ENCODE measurements at places on chromosomes 4 and X.

- DNase-seq, result no peak
These were observed 13.9 kb downstream of the ZAR1 start for GRCh38 chr4:48504026-48504330.

- no peak for DNase-seq
These were observed at the start of gene PNMA6F for GRCh38 chrX:153321381-153322124. Gene PNMA6F, minus strand, starts transcription at chrX:153321767. Its CDS starts 1,093 bp downstream, at chrX:153320674.

GRCh38 chr4:63464393-63464792, 944.9 kb downstream of the TECRL start:
- DNase-seq, result no peak

- no peak for DNase-seq
These were observed 290.2 kb upstream of the VCX start for GRCh38 chrX:7552760-7553159.

DNA sequence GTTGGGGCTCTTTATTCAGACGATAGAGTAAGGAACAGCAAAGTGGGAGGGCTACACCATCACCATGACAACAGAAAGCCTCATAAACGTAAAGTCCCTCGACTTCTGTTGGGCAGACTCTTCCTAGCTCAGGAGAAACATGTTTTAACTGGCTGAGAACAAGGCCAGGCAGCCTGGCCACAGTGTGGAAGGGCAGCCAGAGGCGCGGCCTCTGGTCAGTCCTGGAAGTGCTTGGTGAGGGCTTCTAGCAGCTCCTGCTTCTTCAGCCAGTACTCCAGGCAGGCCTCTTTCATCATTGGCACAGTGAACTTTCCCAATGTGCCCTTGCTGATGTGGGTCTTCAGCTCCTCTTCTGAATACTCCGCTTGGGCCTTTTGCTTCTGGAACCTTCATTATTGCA, 690.9 kb downstream of the PCDH19 start:
- no peak for DNase-seq

GRCh38 chr4:185774131-185774653, 37.8 kb downstream of the SORBS2 start:
- DNase-seq, result no peak

DNA sequence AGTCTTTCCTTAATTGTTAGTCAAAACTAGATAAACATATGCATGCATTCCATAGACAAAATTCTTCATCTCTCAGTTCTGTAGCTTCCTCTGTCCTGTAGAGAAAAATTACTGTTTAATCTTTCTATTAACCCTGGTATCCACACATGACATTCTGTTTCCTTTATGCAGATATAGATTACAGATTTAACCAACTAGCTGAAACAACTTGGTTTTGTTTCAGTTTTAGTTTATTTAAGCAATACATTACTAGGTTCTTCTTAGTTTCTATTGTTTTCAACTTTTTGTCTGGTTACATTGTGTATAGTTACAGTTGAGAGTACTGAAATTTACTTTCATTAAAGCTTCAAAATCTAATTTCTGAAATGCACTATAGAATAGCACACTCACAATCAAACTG, 933.9 kb upstream of the EPHA5 start:
- no peak for DNase-seq

- DNase-seq, result peak; percentile 26
These were observed 26.9 kb upstream of the GJB1 start for GRCh38 chrX:71195964-71196649.

- no peak for DNase-seq
These were observed 5.8 kb downstream of the CNKSR2 start for GRCh38 chrX:21379991-21380390.

DNA sequence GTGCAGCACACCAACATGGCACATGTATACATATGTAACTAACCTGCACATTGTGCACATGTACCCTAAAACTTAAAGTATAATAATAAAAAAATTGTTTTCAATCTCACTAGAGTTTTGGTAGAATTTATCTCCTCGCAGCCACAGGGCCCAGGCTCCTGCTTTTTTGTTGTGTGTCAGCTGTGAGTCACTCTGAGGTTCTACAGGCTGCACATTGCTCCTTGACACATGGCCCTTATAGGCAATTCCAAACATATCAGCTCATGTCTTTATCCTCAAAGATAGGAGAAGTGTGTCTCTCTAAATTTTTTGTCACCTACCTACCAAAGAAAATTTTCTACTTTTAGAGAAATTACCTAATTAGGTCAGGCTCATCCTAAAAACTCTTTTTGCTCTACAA, 252.1 kb upstream of the ADGRL3 start:
- DNase-seq, result no peak

DNA sequence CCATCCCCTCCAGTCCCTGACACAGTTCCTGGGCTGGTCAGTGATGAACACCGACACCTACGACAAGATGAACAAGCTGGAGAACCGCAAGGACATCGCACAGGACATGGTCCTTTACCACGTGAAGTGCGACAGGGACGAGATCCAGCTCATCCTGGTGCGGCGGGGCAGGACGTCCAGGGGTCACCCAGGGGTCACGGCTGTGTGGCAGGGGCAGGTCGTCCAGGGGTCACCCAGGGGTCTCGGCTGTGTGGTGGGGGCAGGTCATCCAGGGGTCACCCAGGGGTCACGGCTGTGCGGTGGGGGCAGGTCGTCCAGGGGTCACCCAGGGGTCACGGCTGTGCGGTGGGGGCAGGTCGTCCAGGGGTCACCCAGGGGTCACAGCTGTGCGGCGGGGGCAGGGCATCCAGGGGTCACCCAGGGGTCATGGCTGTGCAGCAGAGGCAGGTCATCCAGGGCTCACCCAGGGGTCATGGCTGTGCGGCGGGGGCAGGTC, 16.7 kb downstream of the ATP5ME start:
- no peak for DNase-seq

GRCh38 chr4:108213308-108213707, 44.6 kb upstream of the LEF1 start:
- DNase-seq, result no peak

DNA sequence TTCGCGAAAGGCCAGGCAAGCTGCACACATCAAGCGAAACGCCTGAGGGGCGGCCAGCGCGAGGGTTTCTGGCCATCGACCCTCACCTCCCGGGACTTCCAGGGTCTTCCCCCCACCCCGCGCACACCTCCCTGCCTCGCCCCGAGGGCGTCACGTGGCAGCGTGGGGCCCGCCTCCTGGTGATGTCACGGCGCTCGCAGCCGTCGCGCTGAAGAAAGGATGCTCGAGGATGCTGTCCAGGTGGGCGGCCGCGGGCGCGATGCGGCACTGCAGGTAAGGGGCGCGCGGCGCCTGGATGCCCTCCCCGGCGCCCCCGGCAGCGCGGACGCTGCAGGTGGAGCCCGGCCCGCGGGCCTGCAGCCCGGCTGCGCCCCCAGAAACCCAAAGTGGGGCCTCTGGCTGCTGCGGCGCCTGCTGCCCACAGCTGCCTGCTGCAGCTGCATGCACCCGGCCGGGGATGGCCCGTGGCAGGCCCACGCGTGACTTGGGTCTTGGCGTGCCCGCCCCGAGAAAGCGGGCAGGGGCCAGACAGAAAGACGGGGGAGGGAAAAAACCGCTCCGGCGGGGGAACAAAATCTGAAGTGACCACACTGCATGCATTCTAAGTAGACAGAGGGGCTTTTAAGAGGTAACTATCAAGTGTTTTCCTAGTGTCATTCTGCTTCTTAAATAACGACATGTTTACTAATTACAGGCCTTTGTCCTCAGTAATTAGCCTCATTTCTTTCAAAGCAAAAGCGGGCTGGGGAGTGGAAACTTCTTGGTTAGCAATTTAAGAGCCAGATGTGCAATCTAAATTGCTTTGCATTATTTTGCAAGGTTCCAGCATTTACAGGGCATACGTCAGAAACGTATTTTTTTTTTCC, 1.7 kb downstream of the CLCN4 start:
- DNase-seq, result peak; percentile 13

DNA sequence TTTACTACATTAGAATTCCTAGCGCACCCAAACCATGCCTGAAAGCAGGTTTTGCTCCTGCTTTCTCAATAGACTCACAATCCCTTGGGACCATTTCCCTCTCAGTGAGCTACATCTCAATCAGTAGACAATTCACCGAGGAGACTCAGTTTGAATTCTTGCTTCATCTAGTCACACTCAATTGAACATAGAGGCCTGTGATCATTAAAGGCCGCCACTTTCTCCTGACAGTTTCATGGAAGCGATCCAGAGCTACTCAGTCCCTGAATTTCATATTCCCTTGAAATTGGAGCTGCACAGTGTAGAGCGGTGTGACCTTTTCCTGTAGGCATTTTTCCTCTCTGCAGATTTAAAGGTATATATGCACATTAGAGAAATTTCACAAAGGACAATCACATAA, 193.9 kb upstream of the SPOCK3 start:
- DNase-seq, result no peak

DNA sequence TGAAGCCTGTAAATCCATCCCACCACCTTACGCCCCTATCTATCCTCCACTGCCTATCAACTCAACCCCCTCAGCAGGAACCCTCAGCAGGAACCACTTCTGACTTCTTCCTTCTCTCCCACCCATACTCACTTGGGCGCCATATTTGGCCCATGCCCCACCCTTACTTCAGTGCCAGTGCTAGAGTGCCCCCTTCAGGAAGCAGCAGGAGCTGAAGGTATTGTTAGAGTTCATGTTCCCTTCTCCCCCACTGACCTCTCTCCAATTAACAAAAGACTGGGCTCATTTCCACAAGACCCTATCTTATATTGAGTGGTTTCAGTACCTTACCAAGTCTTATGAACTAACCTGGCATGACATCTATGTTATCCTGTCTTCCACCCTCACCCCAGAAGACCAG, 363.1 kb upstream of the SLIT2 start:
- DNase-seq, result no peak

DNA sequence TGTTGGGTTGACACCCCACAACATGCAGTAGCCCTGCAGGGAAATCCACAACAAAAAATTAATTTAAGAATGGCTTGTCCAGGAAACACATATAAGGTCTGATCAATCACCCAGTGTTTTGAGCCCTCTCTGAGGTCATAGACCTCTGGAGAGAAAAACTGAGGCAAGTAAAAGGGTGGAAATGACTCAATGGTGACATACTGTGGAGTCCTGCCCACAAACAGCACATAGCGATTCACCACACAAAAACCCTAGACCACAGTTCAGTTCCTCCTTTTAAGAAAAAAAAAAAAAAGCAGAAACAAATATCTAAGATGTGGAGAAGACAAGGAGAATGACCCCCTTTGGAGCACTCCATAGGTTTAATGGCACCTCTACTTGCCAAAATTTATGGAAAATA, 2691.0 kb downstream of the PCDH7 start:
- no peak for DNase-seq

DNA sequence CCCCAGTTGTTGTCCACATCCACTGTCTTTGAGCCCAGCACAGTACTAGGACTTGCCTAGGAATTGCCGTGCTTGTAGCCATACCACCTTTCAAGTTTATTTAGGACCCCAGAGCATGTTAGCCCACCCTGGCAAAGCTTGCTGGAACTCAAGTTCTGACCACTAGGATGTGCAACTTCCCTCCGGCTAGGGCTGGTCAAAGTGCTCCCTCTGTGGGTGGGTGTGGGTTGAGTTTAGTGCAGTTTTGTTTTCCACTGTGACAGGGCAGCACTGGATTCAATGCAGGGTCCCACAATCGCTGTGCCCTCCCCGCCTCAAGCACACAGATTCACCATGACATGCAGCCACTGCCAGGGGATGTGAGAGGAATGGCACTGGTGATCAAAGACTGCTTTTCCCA, 96.0 kb downstream of the RASGEF1B start:
- DNase-seq, result no peak

- DNase-seq, result no peak
These were observed 67.0 kb downstream of the DDX53 start for GRCh38 chrX:23066588-23067281.

DNA sequence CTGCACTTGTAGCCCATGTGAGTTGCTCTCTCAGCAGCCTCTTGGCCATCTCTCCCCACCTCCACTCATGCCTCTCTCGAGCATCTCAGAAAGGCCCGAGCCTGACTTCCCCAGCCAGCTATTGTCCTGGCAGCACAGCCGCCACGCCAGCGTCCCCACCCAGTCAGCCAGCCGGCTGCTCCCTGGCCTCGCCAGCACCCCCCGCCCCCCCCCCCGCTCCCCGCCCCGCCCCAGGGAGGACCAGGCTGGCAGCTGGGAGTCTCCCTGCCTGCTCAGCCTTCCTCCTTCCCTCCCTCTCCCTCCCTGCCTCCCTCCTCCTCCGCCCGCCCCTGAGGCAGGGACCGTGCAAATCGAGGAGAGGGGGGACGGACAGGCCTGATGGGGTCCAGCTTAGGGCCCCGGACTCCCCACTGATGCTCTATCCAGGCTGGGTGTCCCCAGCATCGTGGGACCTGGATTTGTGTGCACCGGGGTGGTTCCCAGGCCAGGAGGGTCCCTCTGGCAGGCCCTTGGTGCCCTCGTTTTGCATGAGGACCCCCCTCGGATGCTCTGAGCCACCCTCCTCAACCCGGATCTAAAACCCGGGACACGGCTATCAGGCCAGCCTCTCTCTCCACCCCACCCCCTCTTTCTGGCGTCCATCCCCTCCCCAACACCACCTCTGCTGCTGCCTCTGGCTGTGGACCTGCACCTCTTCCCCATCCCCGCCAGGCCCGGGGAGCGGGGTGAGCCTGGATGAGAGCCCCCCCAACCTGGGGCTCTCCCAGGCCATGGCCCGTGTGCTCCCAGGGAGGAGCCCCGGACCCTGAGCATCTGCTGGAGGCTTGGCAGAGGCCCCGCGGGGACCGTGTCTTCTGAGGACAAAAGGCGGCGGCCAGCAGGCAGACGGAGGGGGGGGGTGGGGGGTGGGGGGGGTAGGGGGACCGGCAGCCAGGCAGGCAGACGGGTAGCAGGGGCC, at the start of gene GPR173:
Gene GPR173, plus strand, starts transcription at position 621 of the 958 bp plus-strand sequence. CDS start 27,833 bp downstream, outside the sequence.
- DNase-seq, result no peak

DNA sequence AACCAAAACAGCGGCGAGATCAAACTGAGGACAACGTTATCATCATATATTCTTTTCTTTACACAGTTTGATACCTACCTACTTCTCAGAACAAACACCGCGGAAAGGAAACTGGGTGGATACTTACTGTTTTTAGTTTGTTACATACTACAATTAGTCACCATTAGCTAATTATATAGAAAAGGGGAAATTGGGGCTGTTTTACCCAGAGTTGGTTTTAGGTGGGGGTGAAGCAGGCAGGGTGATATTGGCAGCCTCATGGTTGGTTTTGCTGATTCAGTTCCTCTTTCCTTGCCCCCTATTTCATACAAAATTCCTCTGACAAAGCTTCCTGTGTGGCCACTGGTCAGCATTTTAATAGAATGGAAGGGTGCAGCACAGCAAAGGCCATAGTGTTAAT, 77.8 kb downstream of the SORBS2 start:
- no peak for DNase-seq

GRCh38 chr4:124483048-124483906, 229.3 kb downstream of the ANKRD50 start:
- DNase-seq, result no peak

DNA sequence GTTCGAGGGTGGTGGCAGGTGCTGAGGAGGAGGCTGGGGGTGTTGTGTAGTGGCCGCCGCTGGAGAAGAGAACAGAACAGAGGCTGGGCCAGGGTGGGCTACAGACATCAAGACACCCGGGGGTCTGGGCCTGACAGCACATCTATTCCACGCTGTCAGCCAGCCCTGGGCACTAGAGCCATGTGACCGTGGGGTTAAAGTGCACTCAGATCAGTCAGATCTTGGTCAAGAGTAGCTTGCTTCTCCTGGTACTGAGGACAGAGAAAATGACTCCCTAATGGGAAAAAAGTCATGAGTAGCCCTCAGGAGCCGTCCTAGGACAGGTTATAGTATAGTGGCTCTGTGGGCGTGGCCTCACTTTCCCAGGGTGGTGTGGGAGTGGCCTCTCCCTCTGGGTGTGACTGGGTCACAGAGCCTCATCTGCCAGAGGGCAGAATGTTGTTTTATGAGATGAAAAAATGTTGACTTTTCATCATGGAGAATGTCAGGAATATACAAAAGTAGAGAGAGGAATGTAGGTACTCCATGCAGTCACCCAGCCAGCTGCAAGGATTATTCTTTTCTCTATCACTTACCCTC, 19.4 kb downstream of the TRMT44 start:
- no peak for DNase-seq

- DNase-seq, result peak; percentile 77
These were observed 345.1 kb upstream of the KLF3 start for GRCh38 chr4:38318737-38319455.
